ENCODE measurements at places on chromosomes 3 and 15.

GRCh38 chr3:136960838-136961836 lies 3.4 kb downstream of the IL20RB start:
- no peak for DNase-seq

- DNase-seq = peak; percentile 38
Measured at GRCh38 chr3:134804508-134805480, 9.7 kb downstream of the EPHB1 start.

DNA sequence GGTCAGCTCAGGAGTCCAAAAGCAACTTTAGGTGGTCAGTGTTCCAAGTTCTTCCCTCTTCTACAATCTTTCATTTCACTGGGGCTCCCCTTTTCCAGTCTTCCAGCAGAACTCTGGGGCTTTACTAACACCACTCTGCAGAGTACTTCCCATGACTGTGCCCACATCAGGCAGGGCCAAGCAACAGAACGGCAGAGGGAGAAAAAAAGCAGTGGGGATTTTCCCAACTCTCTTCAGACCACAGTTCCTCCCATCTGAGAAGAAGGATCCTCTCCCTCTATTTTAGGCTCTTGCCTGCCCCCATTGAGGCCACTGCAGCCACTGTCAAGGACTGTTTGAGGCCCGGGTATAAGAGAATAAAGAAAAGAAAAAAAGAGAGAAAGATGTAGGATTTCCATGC lies 70.7 kb downstream of the TTBK2 start:
- no peak for DNase-seq

- DNase-seq = no peak
Measured at GRCh38 chr3:197953881-197954280, 3.9 kb downstream of the RPL35A start.

DNA sequence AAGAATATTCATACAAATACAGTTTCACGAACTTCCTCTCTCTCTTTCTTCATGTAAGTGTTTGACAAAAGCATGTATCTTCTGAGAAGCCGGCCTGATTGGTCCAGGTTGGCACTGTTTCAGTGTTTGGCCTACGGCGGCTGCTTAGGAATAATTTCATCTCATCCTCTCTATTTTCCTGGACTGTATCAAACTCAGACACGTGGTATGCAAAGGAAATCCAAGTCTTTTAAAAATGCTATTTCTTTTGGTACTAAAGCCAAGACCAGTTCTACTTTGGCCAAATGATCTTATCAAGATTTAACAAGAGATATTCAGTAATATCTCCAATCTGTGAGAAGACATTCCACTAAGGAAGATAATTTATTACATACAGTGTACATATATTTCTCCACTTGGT lies 152.8 kb downstream of the TIGIT start:
- no peak for DNase-seq

- DNase-seq = peak; percentile 77
Measured at GRCh38 chr3:194756791-194757325, 71.2 kb downstream of the FAM43A start.

- DNase-seq = no peak
Measured at GRCh38 chr3:15769256-15769915, 28.4 kb downstream of the ANKRD28 start.

GRCh38 chr3:99483841-99484240 lies 154.6 kb upstream of the COL8A1 start:
- no peak for DNase-seq

DNA sequence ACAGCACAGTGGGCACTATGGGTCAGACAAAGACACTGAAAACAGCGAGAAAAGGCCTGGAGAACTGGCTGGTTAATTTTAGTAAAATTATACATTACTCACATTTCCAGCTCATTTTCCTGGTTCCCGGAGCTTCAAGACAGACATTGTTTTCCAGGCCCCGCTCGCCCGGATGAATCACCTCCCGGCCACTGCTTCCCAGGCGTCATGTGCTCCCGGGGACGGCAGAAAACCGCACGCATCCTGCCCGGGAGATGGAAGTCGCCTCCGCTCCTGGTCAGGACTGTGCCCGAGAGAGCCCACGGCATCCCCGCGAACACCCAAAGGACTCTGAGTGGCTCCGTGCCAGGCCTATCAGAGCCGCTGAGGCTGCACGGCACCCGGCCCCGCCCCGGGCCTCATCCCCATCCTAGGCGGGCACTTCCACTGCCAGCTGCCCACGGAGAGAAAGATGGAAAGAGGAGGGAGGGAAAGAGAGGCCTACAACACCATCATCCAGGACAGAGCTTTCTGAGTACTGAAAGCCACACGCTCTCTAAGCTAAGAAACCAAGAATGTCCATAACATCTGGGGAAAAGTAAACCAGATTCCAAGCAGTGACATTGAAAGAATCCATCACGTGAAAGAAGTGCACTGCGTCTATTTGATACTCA lies 75.1 kb downstream of the VGLL4 start:
- DNase-seq = no peak

GRCh38 chr15:79025802-79026201 lies 64.8 kb downstream of the RASGRF1 start:
- DNase-seq = no peak

DNA sequence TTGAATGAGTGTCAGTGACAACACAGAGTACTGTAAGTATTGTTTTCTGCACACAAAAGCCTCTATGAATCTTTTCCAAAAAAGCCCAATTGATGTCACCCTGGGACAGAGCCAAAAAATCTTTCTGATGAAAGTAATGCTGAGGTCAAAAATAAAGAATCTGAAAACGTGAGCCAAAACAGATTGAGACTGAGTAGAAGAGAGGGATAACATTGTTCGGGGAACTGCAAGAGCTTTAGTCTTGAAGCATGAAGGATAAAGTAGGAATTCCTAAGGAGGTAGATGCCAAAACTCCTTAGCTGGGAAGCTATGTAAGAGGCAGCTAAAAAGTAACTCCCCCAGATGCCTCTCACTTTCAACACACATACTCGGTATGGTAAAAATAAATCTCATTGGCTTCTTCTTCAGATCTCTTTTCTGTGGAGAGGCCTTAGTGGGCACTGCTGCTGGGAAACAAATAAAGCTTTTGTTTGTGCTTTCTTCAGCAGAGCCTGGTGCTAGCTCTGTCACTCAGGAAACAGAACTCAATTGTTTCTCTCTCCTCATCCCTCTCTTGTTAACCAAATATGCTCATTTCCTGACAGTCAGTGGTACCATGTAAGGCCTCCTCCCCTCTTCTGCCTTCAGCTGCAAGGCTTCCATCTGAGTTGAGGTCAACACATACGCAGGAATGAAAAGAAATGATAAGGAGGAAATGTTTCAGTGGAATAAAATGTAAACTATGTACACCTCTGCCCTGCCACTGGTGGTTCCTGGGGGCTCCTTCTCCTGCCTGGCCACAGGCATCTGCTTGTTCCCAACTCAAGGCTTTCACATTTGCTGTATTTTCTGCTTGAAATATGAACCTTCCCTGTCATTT lies 58.1 kb downstream of the CD200 start:
- no peak for DNase-seq

- no peak for DNase-seq
Measured at GRCh38 chr15:34951993-34952392, 17.5 kb downstream of the AQR start.

- DNase-seq = no peak
Measured at GRCh38 chr3:138408751-138409570, 25.5 kb upstream of the ESYT3 start.

DNA sequence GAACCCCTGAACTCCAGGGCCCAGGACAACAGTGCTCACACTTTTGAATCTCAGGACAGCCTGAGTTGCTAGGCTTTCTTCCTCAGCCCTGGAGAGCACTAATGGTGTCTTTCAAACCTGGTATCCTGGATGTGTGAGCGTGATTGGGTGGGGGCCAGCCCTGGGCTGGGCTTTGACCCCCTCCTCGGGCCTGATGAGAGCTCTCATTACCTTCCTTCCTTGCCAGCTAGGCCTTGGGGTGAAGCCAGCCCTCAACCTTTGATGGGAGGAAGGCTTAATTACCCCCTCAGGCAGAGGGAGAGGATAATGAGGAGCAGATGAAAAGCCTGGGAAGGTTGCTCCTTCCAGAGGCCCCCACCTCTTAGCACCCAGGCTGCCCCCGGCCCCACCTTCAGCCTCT lies 31.1 kb upstream of the INSYN1 start:
- DNase-seq = peak; percentile 41

DNA sequence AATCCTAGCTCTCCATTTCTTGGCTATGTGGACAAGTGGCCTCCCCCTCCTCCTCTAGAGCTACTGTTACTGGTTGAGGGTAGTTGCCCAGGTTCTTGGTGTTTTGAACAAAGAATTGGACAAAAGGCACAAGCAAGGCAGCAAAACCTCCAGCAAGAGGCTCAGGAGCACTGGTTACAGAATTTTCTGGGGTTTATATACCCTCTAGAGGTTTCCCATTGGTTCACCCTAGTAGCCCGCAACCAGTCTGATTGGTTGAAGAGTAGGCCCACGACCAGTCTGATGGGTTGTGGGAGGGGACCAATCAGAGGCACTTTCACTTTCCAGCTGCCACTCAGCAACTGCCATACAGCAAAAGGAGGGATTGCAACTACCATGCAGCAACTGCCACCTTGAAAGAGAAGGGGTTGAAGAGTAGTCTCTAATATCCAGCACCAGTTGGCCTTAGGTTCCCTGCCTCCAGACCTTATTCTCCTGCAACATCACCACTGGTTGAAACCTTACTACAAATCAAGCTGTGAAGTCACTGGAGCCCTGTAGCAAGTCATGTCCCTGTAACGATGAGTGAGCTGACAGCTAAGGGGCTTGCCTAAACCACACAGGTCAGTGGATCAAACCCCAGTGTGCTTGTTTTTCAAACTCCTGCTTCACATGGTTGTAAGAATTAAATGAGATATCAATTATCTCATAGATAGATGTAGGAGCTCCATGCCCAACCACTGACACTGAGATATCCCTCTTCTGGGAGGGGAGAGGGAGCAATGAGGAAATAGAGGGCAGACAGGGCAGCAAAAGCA lies 2.9 kb upstream of the C15orf39 start:
- peak; percentile 74 for DNase-seq

DNA sequence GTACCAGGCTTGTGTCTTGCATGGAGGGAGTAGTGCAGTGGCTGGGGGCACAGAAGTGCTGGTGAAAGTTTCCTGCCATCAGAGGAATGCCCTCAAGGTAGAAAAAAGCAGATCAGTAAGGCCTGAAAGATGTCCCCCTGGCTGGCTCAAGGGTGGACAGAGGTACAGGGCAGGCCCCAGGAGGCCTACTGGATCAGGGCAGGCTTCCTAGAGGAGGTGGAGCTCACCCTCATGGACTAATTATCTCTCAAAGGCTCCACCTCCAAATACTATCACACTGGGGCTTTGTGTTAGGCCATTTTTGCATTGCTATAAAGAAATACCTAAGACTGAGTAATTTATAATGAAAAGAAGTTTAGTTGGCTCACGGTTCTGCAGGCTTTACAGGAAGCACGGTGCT lies 7.8 kb downstream of the SPSB4 start:
- DNase-seq = no peak

DNA sequence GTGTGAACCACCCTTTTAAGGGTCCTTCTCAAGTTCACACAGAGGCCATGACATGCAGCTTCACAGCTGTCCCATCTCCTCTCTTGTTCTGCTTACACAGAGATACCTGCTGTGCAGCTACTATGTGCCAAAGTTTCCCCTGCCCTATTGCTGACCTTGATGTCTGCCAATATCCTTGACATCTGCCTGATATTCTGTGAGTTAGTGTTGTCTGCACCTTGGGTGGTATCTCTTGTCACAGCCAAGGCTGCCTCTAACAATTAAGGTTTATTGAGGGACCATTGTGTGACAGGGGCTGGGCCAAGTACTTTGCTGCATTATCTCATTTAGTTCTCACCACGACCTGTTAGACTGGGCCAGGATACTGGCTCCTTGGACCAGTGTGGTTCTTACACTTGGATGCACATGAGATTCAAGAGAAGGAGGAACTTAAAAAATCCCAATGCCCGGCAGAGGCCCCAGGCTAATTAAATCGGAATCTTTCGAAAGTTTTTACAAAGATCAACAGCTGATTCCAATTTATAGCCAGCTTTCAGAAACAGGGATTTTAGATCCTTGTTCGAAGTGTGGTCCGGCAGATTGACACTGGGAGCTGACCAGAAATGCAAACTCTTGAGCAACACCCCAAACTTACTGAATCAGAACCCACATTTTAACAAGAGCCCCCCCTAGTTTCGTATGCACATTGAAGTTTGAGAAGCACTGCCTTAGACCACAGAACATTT lies 178.6 kb downstream of the SATB1 start:
- peak; percentile 62 for DNase-seq

- DNase-seq = no peak
Measured at GRCh38 chr3:107201146-107201545, 176.1 kb upstream of the CCDC54 start.

GRCh38 chr15:80815106-80815505 lies 35.9 kb downstream of the CEMIP start:
- no peak for DNase-seq

DNA sequence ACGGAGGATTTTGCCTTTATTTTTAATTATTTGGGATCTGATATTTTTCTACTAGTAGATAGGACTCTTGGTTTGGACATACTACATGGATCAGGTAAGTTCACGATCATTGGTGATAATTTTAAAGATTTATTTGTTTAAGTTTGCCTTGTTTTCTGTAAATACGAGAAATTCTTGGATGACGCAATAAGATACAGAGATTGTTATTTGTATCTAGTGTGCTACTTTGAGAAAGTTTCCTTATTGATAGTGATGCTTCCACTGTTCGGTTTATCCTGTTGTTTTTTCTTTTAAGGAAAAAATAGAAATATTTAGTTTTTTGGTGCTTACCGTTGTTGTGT lies 577 bp downstream of the CHD2 start:
- peak; percentile 38 for DNase-seq

GRCh38 chr3:4980229-4981203 lies 1.3 kb downstream of the BHLHE40 start:
- peak; percentile 84 for DNase-seq

DNA sequence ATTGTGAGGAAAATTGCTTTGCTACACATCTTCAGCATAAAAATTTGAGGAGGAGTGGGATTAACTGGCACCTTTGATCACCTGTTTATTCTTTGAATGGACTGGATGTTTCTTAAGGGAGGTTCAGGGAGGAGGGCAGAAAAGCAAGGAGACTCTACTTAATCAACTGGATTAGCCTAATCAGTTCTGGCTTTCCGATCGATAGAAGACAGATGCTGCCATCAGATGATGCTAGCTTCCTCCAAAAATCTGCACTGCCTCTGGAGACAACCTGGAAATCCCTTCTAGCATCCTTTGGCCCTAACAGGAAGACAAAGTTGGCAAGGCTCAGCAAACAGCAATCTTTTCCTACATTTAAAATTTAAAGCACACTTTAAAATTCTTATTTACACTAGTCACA lies 197.8 kb downstream of the EBLN2 start:
- no peak for DNase-seq

DNA sequence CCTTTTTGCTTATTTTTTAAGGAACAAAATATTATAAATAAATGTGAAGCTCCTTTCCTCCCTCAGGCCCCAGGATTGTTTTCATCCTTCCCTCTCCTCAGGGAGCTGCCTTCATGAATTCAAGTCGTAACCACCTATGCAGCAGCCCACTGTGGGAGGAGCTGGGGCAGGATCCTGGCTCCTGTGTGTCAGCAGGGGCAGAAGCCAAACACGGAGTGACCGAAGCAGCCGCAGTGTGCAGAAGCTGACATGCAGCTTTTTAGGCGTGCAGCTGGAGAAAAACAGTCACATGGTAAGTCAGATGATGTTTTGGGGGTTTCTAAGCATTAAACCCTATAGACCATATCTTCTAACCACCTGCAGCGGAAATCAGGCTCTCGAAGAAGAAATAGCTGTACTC lies 231.3 kb downstream of the OCA2 start:
- no peak for DNase-seq

Measured in NCI-H69 (cell line).